ENCODE measurements at places on chromosomes 11 and 22. TPM values are rescaled to one million over a fixed set of nuclear protein-coding genes. Genes with fewer than 3 reads are reported as not detected.
A peak's percentile ranks its signal among the peaks of the same experiment; 100 is the strongest.

MUC2 gene
- total RNA-seq = not detected

STARD10 gene
- 12.9 TPM for total RNA-seq

TMPRSS4 gene
- total RNA-seq = not detected

DNA sequence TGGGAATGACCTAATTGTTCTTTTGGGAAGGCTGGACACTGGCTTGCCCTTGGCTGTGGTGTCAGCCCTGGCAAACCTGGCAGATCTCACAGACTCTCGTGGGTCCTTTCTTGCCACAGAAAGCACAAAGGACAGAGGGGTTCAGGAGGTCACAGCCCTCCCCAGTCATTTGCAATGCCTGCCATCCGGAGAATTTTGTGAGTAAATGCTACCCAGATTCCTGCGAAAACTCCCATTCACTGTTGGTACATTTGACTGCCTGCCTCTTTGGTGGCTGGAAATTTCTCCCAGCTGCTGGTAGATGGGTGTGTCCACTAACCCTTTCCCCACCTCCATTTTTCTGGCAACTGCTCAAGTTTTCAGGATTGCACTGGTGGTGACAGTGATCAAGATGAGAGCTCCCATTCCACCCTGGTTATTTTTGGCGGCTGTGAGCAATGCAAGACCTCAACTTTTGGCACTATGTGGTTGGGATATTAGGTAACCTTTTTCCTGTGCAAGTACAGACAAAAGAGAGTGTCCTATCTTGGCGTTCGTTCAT lies 155.7 kb downstream of the NAV2 start:
- no peak for DNase-seq

- DNase-seq = no peak
These were observed 1.8 kb upstream of the SLC37A2 start for GRCh38 chr11:125061281-125061680.

- no peak for DNase-seq
These were observed 15.1 kb upstream of the LGR4 start for GRCh38 chr11:27487706-27488105.

DNA sequence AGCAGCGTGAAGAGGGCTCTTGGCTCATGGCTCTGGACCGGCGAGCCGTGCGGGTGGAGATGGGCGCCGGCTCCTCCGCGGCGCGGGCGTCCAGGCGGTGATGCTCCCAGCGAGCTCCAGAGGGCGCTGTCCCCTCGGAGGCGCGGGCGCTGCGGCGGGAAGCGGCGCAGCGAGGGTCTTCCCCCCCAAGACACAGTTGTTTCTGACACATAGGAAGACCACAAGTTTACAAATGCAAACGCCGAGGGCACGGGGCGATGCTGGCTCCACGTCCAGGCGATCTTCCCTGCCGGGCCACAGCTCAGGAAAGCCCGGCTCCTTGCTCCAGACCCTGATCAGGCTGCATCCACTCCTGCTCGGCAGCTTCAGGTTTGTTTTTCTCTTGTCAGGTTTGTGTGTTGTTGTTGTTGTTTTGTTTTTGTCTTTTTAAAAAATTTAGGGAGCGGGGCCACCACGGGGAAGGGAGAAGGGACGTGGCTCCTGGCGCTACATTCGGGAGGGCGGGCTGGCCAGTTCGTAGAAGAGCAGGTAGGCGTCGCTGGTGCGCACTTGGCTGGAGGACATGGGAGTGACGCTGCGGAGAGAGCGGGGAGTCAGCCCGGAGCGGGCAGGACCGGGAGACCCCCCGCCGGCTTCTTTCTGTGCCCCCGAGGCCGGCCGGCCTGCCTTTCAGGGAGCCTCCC lies 10.0 kb upstream of the MFRP start:
- peak; percentile 61 for DNase-seq
